Hematopoietic multipotent progenitor cell treated with erythropoietin and hydrocortisone succinate and interleukin-3 and kit ligand, for 8 days (in vitro differentiated cells): ENCODE measurements at places on chromosomes 3 and 15.
A peak's percentile ranks its signal among the peaks of the same experiment; 100 is the strongest.

DNA sequence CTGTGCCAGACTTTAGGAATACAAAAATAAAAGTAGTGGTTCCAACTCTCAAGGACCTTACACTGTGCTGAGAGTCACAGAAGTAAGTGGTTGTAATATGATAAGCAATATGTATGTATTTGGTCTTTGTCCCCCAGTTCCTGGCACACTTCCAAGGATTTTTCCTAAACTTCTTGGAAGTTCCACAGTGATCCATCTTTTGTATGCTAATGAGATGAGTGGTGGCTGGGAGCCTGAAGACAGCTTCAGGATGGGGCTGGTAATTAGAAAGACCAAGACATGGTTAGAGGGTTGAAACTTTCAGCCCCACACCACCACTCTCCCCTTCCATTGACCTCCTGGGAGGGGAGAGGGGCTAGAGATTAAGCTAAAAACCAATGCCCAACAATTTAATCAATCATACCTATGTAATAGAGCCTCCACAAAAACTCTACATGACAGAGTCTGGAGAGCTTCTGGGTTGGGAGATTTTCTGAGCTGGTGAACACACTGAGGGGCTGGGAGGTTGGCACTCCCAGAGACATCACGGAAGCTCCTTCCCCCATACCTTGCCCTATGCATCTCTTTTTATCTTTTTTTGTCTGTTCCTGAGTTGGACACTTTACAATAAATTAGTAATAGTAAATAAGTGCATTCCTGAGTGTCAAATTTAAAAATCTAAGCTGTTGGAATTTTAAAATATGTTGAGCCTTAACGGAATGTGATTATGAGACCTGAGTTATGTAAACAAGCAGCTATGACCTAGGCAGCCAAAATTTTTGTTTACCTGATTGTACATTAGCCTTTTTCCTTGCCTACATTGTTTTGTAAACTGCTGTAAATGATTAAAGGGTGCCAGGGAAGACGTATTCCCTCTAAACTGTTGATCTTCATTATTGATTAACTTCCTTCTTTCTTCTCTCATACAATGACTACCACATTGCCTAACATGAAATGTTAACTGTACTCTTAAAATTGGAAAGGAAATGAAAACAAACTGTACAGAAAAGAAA, 24.3 kb downstream of the CD200R1L start:
- DNase-seq = no peak

DNA sequence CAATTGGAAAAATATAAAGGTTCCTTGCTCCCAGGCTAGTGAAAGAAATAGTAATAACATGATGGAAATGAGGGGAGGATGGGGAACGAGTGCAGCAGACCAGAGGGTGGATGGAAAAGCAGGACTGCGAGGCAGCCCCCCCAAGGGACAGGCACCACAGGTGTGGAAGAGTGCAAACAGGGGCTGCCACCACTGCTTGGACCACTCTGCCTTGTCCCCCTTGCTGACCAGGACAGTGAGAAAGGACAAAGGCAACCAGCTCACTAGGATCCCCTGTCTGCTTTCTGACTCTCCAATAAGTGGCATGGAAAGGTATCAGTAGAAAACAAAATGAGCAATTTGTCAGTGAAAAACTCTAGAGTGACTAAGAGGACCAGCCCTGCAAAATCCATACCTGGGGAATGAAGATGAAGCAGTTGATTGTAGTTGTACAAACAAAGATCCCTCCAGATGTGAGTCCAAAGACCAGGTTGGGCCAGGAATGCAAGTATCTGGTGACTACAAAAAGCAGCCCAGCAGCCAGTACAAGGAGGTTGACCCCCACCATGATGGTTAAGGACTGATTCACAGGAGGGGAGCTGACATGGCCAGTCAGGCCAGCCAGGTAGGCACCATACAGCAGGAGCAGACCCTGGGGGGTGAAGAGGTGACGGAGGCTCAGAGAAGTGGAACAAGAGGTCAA, 86.6 kb upstream of the GSK3B start:
- no peak for DNase-seq

DNA sequence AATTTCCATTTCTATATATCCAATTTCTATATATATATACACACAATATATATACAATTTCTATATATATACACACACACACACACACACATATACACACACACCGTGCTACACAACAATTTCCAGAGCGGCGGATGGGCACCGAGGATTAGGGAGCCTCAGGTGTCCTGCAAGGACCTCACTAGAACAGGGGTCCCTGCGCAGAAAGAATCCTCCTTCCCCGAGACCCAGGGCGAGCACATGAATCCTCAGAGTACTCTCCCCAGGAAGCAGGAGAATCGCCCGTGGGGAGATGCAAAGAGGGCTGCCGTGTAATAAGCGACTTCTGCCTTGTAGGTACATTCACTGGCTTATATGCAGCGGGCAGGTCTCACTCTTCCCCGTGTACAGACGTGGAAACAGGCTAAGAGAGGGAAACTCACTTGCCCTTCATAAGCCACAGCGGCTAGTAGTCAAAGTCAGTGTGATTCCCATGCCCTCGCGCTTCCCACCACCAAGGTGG, 467 bp downstream of the PIF1 start:
- peak; percentile 38 for DNase-seq

- no peak for DNase-seq
Observed at GRCh38 chr3:107753976-107754375, 231.2 kb downstream of the BBX start.

GRCh38 chr3:173889596-173889995, 492.1 kb downstream of the NLGN1 start:
- DNase-seq = no peak

GRCh38 chr3:4362523-4362922, 59.4 kb downstream of the SETMAR start:
- no peak for DNase-seq

- DNase-seq = peak; percentile 5
Observed at GRCh38 chr3:45817831-45818522, 21.6 kb upstream of the SLC6A20 start.

GRCh38 chr15:78996894-78997275, 52.0 kb upstream of the CTSH start:
- DNase-seq = no peak

DNA sequence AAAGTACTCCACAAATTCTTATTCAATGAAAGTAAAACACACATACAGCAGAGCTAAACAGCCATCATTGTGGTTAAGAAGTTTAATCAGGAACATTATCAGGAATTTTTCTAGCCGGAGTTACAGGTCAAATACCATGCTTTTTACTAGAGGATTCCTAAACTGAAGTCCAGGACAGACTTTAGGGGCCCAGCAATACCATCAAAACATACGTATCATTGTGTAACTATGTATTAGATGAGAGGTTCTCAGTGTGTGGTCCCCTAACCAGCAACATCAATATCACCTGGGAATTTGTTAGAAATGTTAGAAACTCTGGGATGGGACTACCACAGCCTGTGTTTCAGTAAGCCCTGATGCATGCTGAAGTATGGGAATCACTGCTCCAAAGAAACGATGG, 404.2 kb upstream of the IL12A start:
- no peak for DNase-seq

- no peak for DNase-seq
Observed at GRCh38 chr3:68614087-68614486, 318.3 kb downstream of the TAFA4 start.

- DNase-seq = no peak
Observed at GRCh38 chr15:81569286-81570080, 195.5 kb upstream of the TMC3 start.

GRCh38 chr3:14007006-14007405, 117.7 kb downstream of the CHCHD4 start:
- no peak for DNase-seq

GRCh38 chr3:50623840-50624474, 7.0 kb downstream of the MAPKAPK3 start:
- peak; percentile 49 for DNase-seq

DNA sequence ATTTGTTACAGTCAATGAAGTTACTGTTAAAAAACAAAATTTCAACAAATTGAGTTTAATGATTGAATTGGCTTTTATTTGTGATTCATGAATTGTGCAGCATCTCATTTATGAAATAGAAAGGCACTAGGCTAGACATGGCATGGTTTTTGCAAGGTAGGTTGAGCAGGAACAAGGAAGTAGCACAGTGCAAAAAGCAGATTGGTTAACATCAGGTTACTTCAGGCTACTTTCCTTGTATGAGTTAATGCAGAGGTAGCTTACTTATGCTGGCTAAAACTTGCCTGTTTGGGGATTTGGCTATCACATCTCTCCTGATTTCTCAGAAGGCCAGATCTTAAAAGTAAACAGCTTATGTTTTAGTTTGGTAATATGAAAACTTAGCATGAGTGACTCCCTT, 23.0 kb upstream of the SV2B start:
- no peak for DNase-seq

GRCh38 chr3:126447456-126448106, 28.1 kb downstream of the ZXDC start:
- DNase-seq = no peak

DNA sequence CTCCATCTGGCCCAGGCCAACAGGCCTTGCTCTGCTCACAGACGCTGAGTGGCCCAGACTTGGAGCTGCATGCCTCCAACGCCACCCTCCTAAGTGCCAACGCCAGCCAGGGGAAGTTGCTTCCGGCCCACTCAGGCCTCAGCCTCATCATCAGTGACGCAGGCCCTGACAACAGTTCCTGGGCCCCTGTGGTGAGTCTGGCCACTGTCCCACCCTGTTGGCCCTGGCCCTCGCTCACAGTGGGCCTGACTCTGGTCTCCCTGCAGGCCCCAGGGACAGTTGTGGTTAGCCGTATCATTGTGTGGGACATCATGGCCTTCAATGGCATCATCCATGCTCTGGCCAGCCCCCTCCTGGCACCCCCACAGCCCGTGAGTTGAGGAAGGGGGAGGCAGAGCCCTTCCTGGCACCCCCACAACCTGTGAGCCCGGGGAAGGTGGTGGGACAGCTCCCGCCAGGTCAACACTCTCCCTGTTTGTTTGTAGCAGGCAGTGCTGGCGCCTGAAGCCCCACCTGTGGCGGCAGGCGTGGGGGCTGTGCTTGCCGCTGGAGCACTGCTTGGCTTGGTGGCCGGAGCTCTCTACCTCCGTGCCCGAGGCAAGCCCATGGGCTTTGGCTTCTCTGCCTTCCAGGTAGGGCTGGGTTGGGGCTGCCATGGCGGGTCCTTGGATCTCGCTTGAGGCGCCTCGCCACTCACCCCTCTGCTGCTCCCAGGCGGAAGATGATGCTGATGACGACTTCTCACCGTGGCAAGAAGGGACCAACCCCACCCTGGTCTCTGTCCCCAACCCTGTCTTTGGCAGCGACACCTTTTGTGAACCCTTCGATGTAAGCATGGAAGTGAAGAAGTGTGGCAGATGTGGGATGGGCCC, 10.0 kb downstream of the NT5DC2 start:
- no peak for DNase-seq

DNA sequence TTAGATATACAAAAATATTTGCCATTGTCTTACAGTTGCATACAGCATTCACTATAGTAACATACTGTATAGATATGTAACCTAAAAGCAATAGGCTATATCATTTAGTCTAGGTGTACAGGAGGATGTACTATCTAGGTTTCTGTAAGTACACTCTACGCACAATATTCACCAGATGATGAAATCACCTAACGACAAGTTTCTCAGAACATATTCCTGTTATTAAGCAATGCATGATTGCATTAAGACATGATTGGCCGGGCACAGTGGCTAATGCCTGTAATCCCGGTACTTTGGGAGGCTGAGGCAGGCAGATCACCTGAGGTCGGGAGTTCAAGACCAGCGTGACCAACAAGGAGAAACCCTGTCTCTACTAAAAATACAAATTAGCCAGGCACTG, 14.5 kb upstream of the PRKCI start:
- no peak for DNase-seq

DNA sequence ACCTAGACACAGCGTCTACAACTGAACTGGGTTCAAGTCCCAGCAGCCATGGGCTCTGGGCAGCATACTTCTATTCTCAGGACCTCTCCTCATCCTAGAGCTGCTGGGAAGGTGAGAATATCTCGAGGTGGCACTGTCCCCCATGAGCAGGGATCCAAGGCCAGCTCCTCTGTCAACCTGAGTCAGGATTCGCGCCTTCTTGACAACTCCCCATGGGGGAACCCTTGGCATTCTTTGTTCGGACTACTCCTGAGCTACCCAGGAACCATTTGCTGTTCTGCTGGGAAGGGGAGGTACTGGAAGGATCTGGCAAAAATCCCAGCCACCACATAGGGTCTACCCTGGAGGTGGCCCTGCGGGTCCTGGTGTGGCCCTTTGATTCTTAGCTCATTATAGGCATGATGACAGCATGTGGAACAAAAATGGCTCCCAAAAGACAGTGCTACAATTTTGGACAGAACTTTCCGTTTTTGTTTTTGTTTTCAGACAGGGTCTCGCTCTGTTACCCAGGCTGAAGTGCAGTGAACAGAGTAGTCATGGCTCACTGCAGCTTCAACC, 22.3 kb downstream of the PLXNB1 start:
- no peak for DNase-seq
